Prostate gland (tissue), 2 donors: ENCODE measurements at places on chromosomes 4 and X. TPM values are rescaled to one million over a fixed set of nuclear protein-coding genes. Genes with fewer than 3 reads are reported as not detected.

DNA sequence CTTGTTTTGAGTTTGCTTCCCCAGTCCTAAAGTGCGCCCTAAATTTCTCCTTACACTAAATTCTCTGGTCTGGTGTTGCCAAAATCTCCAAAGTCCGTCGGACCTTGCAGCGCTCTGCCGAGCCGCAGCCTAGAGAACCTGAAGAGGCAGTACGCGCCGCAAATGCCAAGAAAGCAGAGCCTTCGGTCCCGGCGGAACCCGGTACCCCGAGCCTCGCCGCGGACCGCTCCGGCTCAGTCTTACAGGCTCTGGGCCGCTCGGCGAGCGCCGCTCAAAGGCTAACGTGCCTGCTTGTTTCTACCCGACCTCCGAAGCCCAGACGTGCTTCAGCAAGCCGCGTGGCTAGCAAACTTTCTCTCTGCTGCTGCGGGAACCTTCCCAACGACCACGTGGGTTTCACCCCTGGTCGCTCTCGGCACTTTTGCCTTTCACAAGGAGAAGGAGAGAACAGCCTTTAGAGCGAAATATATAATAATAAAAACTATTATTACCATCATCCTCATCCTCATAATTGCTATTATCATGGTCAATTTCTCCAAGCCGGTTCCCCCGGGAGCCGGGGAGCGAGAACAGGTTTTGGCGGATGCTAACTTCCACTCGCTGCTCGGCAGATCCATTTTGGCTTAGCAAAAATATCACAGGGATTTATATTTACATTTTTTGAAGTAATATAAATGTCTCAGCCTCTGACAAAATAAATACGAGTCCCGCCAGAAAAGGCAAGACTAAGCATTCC is 2.2 kb upstream of the HTR2C start:
- DNase-seq, result no peak

GRCh38 chrX:46758956-46759644 is at the start of gene SLC9A7:
Gene SLC9A7 (minus strand): TSS chrX:46759118. CDS start chrX:46759029, 89 bp downstream.
- peak; percentile 66 for DNase-seq

The SHROOM3 gene
- 137 TPM for total RNA-seq

GRCh38 chr4:151715881-151716280 is 44.9 kb downstream of the GATB start:
- no peak for DNase-seq

DNA sequence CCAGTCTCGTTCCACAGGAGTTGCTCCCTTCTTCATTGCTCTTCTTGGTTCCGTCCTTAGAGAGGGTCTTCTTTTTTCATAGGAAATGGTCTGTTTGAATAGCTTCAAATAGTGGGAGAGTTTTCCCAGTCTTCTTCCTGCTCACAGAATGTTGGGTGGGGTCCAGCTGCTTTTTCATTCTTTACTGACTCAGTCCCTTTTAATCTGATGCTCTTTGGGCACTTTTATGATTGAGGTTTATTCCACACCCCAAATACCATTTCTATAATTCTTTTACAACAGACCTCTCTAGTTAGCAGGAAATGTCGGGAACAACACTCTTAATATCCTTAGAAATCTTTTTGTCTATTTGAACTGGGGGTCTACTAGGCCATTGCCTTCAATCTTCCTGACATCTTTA is 239.5 kb downstream of the PRDM5 start:
- DNase-seq, result no peak

The LARP1B gene
- 20.9 TPM for total RNA-seq

DNA sequence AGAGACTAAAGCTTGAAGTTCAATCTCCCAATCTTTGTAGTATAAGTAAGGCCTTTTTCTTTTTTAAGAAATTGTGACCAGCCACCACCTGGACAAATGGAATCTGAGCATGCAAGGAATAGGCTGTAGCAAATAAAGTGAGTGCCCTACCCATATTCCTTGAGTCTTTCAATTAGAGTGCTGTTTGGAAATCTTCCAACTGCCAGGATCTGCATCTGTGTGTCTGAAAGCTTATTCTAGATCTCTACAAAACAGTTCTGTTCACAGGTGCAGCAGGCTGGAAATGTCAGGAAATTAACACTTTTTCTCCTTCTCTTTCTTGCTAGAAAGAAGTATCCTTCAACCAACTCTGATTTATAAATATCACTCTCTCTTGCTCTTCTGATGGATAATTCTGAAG is 76.7 kb upstream of the NDST3 start:
- no peak for DNase-seq

GRCh38 chrX:154022108-154022507 is 2.4 kb upstream of the IRAK1 start:
- DNase-seq, result no peak

The KDR gene
- total RNA-seq, result 22.7 TPM

DNA sequence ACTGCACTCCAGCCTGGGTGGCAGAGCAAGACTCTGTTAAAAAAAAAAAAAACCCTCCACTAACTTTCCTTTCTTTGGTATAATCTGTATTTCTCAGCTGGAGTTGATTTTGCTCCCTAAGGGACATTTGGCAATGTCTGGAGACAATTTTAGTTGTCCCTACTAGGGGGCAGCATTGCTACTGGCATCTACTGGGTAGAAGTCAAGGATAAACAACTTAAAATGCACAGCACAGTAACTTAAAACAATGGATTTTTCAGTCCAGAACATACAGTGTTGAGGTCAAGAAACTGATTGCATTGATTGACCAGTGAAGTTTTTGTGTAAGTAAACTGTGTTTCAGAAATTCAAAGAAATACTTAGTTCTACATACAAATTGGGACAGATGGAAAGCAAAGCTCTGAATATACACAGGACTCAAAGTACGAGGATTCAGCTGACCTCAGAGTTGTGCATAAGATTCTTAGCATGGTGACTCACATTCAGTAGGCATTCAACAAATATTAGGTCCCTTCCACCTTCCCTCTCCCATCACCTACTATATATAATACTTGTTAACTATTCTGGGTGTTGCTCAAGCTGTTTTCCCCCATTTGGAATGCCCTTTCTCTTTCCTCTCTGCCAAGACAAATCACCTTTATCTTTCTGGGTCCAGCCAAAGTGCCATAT is 8.8 kb downstream of the DDX53 start:
- no peak for DNase-seq

- peak; percentile 11 for DNase-seq
These were observed 15.0 kb upstream of the ARSF start for GRCh38 chrX:3026074-3026815.

DNA sequence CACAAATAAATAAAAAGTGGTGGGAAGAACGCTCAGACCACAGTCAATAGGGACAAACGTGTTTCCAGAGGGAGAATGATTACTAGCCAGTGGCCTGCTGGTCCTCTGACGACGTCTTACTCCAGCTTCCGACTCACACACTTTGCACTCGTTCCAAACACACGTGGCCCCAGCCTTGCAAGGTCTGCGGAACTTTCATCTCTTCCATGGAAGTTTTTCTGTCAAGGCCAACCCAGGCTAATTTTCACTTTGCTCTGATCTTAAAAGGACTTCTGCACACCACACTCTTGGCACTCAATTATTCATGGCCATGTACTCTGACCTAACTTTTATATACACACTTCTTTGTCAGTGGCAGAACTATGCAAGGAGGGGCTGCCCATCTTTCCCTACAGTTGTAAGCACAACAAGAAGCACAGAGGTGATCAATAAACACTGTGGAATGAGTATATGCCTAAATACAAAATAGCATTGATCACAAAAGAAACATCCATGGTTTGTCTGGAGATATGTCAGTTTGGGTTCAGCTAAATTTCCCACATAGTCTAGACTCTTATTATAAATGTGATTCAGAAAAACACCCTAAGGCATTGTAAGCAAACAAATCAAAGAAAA is 69.4 kb downstream of the STX18 start:
- no peak for DNase-seq

The TRIML2 gene
- total RNA-seq, result not detected

The SLC26A1 gene
- total RNA-seq, result 0.34 TPM

The POF1B gene
- 3.6 TPM for total RNA-seq

DNA sequence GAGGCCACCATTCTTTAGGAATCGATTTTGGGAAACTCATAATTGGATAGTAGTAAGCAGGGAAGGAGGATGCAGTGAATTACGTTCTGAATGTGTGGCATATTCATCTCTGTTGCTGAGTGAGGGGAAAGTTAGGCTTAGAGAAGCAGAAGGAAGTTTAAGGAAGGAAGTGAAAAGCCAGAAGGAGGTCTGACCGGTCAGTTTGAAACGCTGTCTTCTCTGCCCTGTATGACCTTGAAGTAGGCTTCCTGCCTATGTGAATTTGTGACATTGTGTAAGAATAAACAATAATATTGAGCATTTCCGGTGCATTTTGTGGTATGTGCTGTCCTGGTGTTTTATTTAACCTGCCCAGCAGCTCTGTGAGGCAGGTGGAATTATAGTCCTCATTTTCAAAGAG is 67.3 kb downstream of the PDLIM5 start:
- DNase-seq, result no peak

DNA sequence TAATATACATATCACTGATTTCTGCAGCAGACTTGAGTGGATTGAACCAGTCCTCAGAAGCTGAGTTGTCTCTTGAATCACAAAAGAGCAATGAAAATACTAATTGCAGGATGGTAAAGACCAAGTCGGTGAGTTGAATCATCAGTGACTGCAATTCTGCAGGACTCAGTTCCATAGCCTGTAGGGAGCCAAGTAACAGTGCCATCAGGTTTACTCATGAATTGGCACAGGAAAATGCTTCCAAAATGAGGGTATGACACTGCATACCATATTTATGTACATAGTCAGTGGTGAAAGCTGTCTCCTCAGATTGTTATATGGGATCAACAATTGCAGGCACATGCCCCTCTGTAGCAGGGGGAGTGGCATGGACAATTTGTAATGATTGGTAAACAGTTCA is 192.8 kb downstream of the CCNG2 start:
- no peak for DNase-seq

DNA sequence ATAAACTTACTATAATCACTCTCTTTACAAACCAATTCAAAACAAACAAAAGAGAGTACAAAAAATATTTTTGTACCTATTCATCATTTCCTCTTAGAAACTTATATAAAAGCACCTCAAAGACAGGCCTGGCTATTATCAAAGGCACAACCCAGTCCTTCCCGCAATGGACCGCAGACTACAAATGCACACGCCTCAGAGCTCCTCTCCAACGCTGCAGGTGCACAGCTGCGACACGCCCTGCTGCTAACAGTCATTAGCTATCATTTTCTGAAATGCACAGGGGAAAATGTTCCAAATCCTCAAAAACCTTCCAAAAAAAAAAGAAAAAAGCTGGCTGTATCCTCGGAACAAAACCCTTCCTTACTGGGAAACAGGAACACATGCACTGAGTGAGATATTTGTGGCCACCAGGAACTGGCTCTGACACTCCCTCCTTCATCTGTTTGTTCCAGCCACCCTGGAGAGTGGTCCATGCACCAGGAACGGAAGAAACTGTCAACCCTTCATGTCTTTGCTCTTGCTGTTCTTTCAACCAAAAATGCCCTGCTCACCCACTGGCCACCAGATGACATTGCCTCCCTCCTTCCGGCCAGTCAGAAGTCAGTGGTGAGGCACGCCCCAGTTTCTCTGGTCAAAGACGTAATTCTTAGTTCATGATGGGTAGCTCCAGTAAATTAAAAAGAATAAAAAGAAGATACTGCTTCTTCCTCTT is 16.7 kb downstream of the IRF2 start:
- DNase-seq, result no peak

The DCAF12L2 gene
- total RNA-seq, result 52.1 TPM

The QRFPR gene
- not detected for total RNA-seq

- no peak for DNase-seq
These were observed 45.4 kb downstream of the SMARCAD1 start for GRCh38 chr4:94253036-94253435.

The USP17L20 gene
- not detected for total RNA-seq

DNA sequence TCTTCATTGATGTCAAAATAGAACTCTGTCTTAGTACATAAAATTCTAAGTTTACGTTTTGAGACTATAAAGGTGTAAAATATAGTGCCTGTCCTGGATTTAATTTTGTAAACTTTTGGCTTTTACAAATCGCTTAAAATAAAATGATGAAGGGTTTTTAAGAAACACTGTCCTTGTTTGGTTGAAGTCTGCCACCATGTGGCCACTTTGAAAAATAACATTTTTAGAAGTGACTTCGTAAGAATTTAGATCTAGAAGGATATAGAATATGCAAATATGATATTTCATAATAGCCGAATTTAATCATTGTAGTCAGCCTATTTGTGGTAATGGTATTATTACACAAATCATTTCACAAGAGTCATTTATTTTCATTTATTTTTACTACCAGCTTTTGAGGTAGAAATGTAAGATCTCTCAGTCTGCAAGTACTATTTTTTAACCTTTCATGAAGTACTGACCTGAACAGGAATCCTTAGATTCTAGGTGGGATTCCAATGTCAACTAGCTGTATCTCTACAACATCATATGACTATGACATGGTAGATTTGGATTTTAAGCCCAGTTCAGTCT is 31.0 kb upstream of the FAT4 start:
- no peak for DNase-seq

DNA sequence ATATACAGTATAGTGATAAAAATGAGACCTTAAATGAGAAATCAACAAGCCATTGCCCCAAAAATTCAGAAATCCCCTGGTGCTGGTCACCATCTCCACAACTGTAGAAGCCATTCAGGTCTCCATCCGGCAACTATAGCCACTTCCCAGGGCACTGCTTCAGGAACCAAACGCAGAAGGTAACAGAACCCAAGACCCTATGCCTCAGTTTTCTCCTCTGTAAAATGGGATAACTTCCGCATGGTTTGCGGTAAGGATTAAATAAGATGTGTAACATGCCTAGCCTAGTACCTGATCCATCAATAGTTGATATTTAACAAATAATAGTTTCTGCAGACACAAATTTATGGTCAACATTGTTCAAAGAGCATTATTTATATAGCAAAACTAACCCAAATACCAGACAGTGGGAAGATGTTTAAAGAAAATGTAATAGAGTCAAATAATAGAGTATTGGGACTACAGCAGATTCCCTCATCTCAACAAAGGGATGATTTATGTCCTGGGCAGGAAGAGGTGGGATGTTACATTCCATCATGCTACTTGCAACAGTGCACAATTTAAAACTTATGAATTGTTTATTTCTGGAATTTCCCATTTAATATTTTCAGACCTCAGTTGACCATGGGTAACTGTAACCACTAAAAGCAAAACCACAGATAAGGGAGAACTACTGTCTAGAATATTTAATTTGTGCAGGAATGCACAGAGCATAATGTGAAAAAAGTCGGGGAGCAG is 30.0 kb downstream of the IRF2 start:
- no peak for DNase-seq

GRCh38 chrX:66074920-66075879 is 35.3 kb upstream of the VSIG4 start:
- DNase-seq, result no peak

The GPR143 gene
- 3.1 TPM for total RNA-seq

GRCh38 chrX:93419642-93420041 is 253.7 kb downstream of the NAP1L3 start:
- no peak for DNase-seq

DNA sequence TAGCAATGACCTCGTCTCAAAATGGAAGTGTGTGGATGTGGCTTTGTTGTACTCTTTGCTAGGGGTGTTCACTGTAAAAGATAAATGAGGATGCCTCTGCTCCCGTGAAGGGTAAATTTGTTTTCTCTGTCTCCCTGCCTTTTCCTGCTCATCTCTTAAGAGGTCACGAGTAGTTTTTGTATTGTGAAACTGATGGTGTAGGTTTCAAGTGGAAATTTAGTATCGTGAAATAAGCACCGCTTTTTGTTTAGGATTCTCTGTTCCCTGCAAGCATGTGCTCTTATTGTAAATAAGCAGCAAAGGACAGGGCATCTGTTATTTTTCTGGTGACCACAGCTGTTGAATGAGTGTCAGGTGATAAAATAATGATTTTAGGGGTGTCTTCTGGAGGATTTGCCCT is 104.6 kb downstream of the PHEX start:
- no peak for DNase-seq
